ENCODE measurements at places on chromosomes 16 and 17.

GRCh38 chr16:85567101-85567866 lies 45.8 kb upstream of the GSE1 start:
- no peak for DNase-seq

DNA sequence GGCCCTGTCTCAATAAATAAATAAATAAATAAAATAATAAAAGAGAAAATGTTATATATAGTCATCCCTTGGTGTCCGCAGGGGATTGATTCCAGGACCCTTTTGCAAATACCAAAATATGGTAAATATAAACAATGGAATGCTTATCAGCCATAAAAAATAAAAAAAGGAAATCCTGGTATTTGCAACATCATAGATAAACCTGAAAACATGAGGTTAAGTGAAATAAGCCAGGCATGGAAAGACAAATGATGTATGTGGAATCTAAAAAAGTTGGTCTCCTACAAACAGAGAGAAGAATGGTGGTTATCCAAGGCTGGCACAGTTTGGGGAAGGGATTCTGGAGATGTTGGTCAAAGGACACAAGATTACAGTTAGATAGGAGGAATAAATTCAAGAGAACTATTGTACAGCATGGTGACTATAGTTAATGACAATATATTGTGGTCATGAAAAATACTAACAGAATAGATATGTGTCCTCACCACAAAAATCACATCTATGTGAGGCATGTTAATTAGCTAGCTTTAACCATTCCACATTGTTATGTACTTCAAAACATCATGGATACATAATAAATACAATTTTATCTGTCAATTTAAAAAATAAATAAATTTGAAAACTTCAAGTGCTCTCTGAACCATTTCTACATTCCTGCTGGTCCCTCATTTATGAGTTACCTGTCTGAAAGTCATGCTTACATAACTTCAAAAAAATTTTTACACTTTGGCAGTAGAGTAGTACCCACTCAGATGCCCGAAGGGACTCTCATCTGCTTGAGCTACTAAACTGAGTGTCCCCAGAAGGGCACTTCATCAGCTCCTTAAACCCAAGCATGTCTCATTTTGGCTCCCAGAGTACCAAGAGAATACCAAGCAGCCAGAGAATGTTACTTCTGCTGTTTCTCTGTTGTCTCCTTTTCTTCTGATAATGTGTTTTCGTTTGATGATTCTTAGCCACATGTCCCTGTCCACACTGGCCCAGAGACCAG lies 26.6 kb downstream of the N4BP1 start:
- DNase-seq = peak; percentile 84

GRCh38 chr17:63125987-63126386 lies 160.0 kb downstream of the TANC2 start:
- no peak for DNase-seq

DNA sequence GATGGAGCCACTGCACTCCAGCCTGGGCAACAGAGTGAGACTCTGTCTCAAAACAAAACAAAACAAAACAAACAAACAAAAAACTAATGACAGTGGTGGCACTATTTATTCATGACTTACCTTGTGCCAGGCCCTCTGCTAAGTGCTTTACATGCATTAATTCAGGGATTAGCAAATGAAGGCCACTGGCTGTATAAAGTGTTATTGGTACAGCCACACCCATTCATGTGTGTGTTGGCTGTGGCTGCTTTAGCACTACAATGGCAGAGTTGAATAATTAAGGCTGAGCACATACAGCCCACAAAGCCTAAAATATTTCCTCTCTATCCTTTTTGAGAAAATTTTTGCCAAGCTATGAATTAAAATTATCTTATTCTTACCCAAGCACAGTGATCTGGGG lies 531.8 kb upstream of the CDH5 start:
- DNase-seq = no peak

GRCh38 chr17:57874434-57875289 lies 24.8 kb upstream of the MRPS23 start:
- DNase-seq = peak; percentile 89

DNA sequence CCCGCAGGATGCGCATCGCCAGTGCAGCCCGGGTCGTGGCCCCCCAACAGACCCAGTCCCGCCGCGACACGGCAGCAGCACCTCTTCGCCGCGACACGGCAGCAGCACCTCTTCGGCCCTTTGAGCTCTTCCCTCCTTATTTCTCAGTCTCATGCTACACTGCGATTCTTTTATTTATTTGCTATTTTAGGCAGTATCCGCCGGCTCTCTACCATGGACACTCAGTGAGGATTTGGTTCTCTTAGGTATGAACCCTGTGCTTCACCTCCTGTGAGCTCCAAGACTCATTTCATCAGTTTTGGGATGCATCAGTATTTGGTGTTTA lies 8.3 kb upstream of the MAP2K3 start:
- DNase-seq = no peak

- DNase-seq = no peak
Observed at GRCh38 chr17:77763023-77763422, 195.5 kb upstream of the TNRC6C start.

GRCh38 chr17:32464374-32464773 lies 20.1 kb downstream of the PSMD11 start:
- no peak for DNase-seq

GRCh38 chr16:85789773-85790172 lies 9.6 kb downstream of the EMC8 start:
- no peak for DNase-seq

- no peak for DNase-seq
Observed at GRCh38 chr17:62641153-62641552, 13.7 kb downstream of the MRC2 start.

GRCh38 chr17:8843344-8843743 lies 24.1 kb downstream of the PIK3R6 start:
- DNase-seq = no peak

- no peak for DNase-seq
Observed at GRCh38 chr17:56866496-56866895, 32.5 kb downstream of the DGKE start.

- DNase-seq = no peak
Observed at GRCh38 chr16:81695321-81696165, 83.5 kb upstream of the PLCG2 start.

DNA sequence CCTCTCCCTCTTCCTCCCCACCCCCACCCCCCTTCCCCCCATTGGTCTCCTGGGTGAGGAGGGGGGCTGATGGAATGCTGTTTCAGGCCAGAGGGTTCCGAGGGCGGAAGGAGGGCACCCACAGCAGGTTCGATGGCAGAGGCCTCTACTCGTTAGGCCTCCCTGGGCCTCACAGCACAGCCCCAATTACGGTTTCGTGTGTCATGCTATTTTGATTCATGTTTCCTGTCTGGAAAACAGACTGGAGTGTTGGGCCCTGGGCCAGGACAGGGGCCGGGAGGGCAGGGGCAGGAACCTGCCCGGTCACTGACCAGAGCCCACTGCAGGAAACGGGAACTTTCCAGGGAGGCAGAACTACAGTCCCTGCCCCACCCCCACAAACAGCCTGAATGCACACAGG lies 138.2 kb downstream of the C16orf95 start:
- peak; percentile 79 for DNase-seq

DNA sequence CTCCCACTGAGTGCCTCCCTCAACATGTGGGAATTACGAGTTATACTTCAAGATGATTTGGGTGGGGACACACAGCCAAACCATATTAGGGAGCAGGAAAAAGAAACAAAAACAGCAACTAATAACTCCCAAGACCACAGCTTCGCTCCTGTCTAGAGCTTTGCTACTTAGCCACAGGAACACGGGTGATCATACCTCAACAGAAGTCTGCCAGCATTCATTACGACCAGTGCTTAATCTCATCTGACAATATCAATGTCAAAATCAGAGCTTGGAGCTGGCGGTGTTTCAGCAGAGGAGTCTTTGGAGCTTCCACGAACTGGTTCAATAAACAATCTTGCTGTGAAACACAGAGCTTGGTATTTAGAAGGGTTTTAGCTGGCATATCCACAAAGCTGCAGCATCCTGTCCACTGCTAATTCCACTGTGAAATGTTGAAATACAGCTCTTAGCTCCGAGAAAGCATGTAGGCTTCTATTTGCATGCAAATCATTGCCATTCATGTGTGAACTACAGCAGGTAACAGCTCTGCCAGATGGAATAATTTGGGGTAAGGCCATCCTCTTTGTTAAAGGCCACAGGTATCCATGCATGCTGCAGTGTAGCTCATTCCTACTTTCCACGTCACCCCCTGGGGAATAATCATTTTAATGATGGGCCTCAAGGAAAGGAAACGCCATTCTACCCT lies 128.4 kb upstream of the GOT2 start:
- no peak for DNase-seq

DNA sequence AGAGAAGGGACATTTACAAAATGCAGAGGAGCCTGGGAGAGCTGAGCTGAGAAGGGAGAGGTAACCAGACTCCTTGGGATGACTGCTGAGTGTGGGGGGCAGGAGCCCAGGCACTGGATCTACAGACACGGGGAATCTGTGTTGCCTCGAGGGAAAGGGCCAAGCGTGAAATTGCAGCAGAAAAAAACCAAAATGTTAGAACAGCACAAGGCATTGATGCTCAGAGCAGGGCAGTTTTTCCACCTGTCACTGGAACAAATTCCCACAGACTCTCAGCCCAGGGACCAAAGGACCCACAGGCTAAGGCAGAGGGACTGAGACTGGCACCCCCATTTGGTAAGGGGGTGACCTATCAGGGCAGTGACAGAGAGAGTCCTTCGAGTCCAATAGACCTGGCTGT lies 2.0 kb downstream of the PITPNM3 start:
- no peak for DNase-seq

DNA sequence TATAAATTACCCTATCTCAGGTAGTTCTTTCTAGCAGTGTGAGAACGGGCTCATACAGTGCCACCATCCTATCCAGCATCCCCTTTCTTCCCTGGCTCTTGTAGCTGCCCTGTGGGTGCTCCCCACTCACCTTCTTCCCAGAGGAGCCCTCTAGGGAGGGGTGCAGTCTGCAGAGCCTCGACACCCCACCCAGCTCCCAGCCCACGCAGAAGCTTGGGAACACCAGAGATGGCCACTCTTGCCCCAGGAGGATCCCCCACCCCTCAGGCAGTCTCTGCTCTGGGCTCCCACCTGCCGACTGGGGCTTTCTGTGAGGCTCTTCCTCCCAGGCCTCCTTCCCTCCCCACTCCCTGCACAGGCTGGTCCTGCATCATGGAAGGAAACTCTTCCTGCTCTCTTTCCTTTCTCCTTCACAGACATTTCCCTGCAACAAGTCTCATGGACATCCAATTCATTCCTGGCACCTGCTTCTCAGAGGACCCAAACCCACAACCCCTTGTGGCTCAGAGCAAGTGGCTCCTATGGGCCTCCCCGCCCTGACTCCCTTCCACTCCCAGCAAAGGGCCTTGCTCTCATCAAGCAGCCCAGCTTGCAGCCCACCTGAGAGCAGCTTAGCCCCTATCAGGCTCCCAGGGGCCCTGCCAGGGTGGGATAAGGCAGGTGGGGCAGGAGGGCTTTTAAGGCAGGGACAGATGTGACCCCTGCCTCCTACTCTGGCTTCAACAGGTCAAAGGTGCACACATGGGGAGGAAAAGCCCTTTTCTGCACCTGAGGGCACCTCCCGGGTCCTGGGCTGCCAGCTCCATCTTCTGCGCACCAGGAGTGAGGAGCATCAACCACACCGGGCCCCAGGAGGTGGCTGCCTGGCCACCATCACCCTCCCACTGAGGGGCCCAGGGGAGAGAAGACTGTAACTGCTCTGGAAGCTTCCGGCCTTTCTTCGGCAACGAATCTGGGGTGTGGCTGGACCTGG lies 263.8 kb upstream of the TNRC6C start:
- DNase-seq = no peak

GRCh38 chr17:43430936-43431713 lies 32.3 kb downstream of the ARL4D start:
- no peak for DNase-seq

GRCh38 chr17:10620823-10621222 lies 36.3 kb downstream of the MYH3 start:
- DNase-seq = no peak

- no peak for DNase-seq
Observed at GRCh38 chr17:67276075-67276474, 31.1 kb upstream of the HELZ start.

DNA sequence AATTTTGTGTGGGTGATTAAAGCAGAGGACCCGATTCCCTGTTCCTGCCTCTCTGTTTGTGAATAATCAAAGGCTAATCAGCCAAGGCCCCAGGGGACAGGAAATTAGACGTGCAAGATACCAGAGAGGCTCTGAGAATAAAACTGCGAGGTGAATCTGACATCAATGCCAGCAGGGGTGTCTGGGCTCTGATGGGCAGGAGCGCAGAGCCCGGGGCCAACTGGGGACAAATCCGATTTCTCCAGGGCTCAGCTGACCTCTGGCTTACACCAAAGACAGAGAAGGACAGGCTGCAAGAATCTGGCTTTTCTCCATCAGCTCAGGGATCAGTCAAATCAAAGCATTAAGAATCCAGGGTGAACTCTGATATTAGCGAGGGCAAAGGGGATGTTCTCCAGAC lies 174.3 kb downstream of the XYLT1 start:
- no peak for DNase-seq

- no peak for DNase-seq
Observed at GRCh38 chr17:74862108-74862901, 2.6 kb upstream of the GRIN2C start.

DNA sequence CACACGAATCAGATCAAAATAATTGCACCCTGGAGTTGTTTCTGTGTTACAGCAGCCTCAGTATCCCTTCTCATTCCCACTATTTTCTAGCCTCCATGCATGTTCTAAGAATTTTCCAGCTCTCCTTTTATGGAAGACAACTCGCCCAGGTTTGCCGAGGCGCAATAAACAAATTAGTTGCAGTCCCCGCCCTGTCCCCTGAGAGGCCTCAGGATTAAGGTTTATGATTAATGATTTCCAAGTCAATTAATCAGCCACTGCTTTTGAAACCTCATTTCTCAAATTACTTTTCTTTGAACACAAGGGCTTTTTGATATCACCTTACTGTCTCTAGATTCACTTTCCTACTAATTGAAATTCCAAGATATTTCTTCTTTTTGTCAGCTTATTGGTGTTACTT lies 138.3 kb upstream of the HSBP1 start:
- DNase-seq = no peak

DNA sequence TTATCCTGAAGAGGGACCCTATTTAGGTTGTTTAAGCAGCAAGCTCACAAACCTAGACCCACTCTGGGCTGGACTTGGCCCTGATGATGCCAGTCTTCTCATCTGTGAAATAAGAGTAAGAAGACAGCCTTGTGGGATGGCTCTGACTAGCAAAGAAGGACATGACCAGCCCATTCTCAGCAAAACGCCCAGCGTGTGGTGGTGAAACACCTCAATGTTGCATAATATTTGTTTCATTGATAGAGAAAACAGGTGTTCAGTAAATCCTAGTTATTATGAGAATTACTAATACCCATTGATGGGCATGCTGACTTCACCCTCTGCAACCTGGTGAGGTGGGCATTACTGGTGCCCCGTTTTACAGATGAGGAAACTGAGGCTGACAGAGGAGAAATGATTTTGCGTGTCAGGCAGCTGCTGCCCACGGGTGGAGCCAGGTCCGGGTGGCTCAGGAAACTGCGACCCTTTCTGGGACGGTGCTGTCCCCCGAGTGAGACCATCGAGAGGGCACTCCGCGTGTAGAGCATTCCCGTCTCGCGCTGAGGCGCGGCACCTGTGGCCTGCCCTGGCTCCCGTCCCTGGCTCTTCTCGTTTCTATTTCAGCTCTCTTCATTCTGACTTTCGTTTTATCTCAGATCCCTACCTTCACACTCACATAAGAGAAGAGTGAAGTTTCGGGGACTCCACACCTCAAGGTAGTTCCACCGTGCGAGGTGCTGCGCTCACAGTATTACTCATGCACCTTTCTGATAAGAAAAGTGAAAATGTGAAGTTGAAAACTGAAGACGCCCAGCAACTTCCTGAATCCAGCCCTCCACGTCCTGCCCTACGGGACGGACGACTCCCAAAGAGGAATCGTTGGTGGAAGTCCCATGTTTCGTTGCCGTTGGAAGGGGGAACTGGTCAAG lies 48.5 kb downstream of the IRF8 start:
- DNase-seq = no peak
